ENCODE measurements at places on chromosomes 5 and 9. TPM values are rescaled to one million over a fixed set of nuclear protein-coding genes. Genes with fewer than 3 reads are reported as not detected.

DNA sequence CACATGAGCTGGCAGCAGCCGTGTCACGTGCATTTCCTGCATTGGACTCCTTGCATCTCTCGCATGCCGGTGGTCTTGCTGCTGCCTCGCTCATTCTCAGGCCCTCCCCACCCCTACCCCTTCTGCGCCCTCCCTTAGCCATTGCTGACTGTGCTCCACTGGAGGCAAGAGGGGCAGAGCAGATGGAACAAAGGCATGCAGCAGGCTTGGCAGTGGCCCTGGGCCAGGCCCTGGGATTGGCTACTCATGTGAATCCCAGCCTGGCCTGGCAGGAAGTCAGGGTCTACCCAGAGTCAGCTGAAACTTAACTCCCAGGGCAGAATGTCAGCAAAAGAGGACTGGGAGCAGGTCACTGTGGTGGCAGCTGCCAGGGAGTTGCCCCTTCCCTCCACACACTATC, 62.3 kb downstream of the TSTD2 start:
- no peak for DNase-seq

- DNase-seq = no peak
Observed at GRCh38 chr5:151085517-151086041, 4.7 kb upstream of the TNIP1 start.

- no peak for DNase-seq
Observed at GRCh38 chr9:116238225-116238624, 84.6 kb downstream of the PAPPA start.

- DNase-seq = no peak
Observed at GRCh38 chr5:113450462-113450861, 15.7 kb upstream of the TSSK1B start.

Gene PPWD1
- 43.6 TPM for total RNA-seq

DNA sequence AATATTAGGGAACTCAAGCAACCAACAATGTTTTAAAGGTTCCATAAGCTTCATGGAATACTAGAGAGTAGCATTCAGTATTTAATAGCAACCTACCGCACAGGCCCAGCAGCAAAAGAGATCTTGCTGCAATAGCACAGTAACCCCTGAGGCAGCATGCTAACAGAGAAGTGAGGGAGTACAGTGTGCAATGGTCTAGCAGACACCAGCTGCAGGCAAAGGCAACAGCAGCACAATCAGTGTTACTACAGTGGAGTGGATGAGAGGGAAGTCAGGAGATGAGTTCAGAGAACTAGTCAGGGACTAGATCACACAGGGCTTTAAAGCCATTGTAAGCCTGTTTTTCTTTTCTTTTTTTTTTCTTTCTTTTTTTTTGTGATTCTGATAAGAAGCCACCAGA, 2.8 kb downstream of the TICAM2 start:
- peak; percentile 14 for DNase-seq

Gene OTULINL
- total RNA-seq = 18.8 TPM

Gene CNTFR
- 9.8 TPM for total RNA-seq

Gene LPAR1
- 24.5 TPM for total RNA-seq

DNA sequence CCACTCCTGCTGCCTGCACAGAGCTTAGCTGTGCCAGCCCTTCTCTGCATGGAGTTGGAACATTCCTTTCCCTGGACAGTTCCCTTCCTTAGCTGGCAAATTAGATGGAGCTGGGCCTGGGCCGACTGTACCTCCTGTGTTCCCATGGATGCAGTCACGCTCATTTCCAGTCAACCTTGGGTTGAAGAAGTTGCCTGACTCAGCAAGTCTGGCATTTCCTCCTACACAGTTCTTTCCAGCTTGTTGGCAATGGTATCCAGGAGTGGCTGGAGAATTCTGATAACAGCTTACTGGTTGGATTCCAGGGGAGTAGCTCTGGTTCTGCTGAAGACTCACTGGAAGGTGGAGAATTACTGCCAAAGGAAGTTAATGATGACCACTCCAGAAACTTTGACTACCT, 9.2 kb upstream of the TAF1L start:
- no peak for DNase-seq

Gene SHB
- total RNA-seq = 12.2 TPM

DNA sequence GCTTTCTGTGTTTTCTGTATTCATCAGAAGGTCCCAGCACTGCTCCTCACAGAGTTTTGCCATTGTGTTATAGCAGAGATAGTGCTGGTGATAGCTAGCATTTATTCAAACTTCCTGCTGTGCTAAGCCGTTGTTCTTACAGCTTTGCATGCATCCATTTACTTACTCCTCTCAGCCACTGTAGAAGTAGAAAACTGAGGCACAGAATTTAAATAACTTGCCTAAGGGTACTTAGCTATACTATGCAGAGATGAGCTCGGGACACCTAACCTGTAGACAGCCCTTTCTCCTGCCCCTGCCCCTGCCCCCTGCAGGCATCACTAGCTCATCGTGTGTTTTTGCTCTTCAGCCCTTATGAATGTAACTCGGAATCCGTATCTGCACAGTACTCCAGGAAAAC, 227.6 kb downstream of the SAXO1 start:
- DNase-seq = no peak

- no peak for DNase-seq
Observed at GRCh38 chr5:171469326-171469725, 49.9 kb downstream of the FGF18 start.

DNA sequence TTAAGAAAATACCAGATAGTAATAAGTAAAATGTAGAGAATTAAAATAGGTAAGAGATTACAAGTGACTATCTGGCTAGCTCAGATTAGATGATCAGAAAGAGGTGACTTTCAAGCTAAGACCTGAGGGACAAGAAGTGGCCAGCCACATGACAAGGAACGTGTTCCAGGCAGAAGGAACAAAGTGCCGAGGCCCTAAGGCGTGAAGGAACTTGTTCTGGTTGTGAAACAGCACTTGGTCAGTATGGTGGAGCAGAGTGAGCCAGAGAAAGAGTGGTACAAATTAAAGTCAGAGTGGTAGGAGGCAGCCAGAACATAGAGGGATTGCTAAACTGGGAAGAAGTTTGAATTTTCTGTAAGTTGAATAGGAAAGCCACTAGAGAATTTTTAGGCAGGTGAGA, 73.6 kb downstream of the ADRB2 start:
- no peak for DNase-seq

DNA sequence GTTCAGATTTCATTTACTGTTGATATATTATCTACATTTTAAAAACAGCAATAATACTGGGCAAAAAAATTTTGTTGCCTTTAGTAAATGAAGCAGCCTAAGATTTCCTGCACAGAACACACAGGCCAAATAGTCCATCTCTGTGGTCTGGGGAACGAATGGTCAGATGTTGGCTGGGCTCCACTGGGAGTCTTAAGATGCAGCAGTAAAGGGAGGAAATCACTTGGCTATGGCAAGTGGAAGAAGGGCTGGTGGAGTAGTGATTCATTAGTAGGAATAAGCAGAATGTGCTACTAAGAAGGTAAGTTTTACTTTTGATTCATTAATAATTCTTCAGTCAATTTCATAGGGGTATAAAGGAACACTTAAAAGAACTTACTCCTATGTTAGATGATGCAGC, 91.1 kb upstream of the ARRDC3 start:
- no peak for DNase-seq

- no peak for DNase-seq
Observed at GRCh38 chr5:143328589-143329220, 74.8 kb downstream of the NR3C1 start.

GRCh38 chr9:127844821-127845359, 9.6 kb downstream of the ENG start:
- DNase-seq = no peak

Gene HSD17B3
- not detected for total RNA-seq

- DNase-seq = no peak
Observed at GRCh38 chr5:36300927-36301540, 668 bp downstream of the RANBP3L start.

Gene CARD6
- total RNA-seq = 0.82 TPM

DNA sequence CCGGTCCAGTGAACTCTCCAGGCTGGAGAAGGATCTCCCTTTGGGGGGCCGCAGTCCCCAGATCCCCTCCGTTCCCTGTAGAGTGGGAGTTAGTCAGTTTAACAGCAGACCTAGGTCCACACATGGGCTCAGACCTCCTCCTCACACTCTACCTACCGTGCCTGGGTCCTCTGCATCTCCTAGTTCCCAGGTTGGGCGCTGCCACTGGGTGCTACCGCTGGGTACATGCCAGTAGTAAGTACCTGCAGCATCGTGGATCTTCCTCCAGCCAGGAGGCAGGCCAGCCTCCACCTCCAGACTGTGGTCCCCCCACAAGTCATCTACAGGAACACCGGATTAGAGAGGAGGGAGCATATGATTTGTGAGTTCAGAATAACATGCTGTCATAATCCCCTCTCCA, 802 bp downstream of the APBB3 start:
- DNase-seq = no peak

Gene RFX3
- 72.2 TPM for total RNA-seq

Gene GLDC
- 13.5 TPM for total RNA-seq

GRCh38 chr5:77638763-77639671, 504 bp upstream of the OTP start:
- peak; percentile 38 for DNase-seq

DNA sequence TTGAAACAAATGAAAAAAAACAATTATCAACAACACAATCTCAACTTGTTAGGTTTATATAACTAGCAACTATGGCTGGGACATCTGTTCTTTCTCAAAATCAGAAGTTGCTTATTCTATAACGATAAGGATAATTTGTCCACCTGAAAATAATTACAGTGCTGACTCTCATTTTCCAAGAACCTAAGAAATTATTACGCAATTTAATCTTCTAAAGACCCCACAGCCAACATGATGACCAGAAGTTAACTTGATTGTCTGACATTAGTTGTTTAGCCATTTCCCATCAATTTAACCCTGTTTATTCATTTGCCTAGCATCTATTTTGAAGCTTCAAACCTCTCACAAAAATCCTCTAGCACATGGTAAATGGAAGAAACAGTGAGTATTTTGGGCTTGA, 293.8 kb downstream of the ELAVL2 start:
- no peak for DNase-seq

- no peak for DNase-seq
Observed at GRCh38 chr5:138053554-138053953, 20.7 kb upstream of the FAM13B start.

DNA sequence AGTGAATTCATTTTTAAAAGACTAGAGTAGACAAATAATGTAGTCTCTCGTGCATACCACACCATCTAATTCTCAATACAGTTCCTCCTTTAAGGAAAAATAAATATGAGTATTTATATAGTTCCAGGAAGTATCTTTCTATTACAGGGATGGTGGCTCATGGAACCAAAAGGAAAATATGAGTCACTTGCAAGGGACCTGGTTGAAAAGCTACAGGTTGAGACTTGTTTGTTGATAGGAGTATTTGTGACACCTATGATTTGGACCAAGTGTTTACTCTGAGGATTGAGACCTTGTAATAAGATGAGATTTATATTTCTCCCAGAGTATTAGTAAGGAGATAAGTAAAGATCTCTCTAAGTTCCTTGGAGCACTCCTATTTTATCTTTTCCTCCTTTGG, 67.4 kb downstream of the CDO1 start:
- DNase-seq = no peak

GRCh38 chr5:157232706-157233105, 33.2 kb upstream of the CYFIP2 start:
- no peak for DNase-seq

Gene KIF20A
- total RNA-seq = 4.1 TPM

Gene NTRK2
- 221 TPM for total RNA-seq

DNA sequence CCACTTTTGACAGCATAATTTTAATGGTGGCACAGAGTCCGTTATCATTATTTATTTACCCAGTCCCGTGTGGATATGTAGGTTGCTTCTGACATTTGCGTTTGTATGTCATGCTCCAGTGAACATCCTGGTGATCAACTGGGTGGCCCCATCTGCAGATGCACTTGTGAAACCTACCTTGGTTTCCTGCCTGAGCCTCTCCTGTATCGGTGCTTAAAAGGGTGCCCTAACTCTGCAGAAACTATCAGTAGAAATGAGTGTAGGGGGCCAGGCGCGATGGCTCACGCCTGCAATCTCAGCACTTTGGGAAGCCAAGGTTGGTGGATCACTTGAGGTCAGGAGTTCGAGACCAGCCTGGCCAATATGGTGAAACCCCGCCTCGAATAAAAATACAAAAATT, 92.1 kb upstream of the IER5L start:
- no peak for DNase-seq

DNA sequence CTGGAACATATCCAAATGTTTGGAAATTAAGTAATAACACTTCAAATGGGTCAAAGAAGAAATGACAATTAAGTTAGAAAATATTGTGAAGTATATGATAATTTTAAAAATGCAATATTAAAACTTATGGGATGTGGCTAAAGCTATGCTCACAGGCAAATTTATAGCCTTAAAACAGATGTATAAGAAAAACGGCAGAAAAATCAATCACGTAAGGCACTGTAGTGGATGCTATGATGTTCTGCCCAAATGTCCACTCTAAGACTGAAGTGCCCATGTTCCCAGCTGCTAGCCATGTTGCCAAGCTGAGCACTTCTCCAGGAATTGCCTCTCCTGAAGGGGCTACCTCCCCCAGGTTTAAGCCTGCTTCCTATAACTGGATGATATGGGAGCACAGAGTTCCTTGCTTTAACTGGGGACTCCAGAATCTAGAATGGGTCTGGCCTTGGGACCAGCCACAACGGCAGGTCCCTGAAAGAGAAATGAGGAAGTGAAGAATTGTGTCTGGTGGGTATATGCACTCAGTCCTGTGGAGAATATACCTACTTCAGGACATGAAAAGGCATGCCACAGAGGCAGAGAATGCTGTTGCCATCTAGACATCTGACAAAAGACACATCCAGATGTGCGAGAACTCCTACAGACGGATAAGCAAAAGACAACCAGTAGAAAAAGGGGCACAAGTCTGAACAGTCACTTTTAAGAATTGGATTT, 78.2 kb upstream of the RXRA start:
- DNase-seq = no peak

DNA sequence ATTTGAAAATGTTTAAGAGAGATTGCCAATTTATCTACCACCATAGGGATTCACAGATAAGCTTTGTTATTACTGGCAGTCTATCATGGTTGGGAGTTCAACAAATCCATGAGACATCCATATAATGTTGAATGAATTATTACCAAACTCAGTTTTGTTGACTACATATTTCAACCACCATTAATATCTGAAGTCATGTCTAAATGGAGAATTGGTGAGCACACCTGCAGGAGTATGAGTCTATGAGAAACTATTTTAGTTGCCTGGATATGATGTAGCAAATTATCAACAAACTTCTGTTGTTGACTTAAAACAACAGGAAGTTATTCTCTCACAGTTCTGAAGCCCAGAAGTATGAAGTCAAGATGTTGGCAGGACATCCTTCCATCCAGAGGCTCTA, 126.8 kb upstream of the FBXL7 start:
- DNase-seq = no peak

Gene SLC27A6
- total RNA-seq = 2.0 TPM

DNA sequence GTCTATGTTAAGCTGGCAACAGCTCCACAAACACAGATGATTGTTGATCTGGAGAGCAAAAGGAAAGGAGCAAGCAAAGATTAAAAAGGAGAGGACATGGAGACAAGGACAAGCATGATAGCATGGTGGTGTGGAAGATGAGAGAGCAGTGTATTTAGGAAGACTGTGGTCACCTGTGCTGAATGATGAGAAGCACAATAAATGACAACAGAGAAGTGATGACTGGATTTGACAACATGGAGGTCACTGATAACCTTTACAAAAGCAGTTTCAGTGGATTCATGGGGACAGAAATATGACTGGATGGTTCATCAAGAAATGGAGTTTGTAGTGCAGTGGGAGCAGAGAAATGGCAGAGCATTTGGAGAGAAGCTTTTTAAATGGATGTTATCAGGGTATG, 20.2 kb downstream of the TTC33 start:
- no peak for DNase-seq

All from frontal cortex (tissue), 4 donors.